Fibroblast of skin of right biceps (primary cell): ENCODE measurements at places on chromosomes 16 and 17.

DNA sequence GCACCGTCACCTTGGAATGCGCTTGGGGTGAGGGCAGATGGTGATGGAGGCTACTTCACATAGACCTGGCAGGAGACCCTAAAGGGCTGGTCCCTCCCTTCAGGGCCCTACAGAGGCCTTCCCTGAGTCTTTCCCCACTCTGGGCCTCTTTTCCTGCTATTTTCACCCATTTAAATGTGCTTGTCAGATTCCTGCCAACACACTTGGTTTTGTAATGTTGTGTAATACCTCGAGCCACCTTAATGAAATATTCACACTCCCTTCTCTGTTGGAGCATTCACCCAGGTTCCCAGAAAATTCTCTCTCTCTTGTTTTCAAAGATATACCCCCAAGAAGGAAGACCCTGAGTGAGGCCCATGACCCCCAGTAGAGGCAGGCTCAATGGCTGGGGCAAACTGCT lies 456.6 kb upstream of the DYNLRB2 start:
- DNase-seq = no peak

DNA sequence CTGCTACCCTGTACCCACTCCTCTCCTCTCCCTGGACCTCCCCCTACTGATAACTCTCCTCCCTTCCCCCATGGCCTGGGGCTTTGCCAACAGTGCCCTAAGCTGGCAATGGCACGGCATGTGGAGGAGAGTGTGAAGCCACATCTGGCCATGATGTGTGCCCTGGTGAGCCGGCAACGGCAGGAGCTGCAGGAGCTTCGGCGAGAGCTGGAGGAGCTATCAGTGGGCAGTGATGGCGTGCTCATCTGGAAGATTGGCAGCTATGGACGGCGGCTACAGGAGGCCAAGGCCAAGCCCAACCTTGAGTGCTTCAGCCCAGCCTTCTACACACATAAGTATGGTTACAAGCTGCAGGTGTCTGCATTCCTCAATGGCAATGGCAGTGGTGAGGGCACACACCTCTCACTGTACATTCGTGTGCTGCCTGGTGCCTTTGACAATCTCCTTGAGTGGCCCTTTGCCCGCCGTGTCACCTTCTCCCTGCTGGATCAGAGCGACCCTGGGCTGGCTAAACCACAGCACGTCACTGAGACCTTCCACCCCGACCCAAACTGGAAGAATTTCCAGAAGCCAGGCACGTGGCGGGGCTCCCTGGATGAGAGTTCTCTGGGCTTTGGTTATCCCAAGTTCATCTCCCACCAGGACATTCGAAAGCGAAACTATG lies 5.2 kb downstream of the TRAF4 start:
- DNase-seq = no peak

GRCh38 chr16:90070440-90070839 lies 6.7 kb downstream of the PRDM7 start:
- DNase-seq = no peak

GRCh38 chr16:74888888-74889287 lies 96.0 kb downstream of the WDR59 start:
- DNase-seq = no peak

DNA sequence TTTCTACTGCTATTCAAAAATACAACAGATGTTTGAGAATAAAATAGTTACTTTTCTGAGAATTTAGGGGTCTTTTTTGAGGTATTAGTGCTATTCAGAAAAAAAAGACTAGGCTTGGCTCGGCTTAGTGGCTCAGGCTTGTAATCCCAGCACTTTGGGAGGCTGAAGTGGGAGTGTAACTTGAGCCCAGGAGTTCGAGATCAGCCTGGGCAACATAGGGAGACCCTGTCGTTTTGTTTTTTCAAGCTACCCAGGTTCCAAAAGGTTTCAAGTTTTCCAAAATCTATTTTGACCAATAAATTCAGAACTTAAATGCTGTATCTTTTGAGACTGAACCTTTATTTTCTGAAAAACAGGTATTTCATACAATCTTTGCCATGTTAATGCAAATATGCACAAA lies 3.2 kb upstream of the ARL6IP1 start:
- DNase-seq = no peak

- DNase-seq = no peak
Observed at GRCh38 chr17:58242171-58242784, 3.9 kb downstream of the LPO start.

DNA sequence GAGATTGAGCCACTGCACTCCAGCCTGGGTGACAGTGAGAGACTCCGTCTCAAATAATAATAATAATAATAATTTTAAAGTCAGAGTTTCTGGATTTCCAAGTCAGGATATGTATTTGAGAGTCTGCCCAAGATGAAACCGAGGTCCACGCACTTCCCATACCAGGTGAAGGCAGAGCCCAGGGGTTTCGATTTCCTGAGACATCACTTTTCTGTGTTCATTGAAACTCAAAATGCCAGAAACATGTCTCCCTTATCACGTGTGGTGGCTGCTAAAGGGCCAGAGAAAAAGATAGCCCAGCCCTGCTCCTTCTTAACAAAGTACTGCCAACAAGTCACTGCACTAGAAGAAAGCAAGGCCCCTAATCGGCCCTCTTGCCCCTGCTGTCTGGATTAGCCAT lies 9.8 kb upstream of the RNF157 start:
- no peak for DNase-seq

DNA sequence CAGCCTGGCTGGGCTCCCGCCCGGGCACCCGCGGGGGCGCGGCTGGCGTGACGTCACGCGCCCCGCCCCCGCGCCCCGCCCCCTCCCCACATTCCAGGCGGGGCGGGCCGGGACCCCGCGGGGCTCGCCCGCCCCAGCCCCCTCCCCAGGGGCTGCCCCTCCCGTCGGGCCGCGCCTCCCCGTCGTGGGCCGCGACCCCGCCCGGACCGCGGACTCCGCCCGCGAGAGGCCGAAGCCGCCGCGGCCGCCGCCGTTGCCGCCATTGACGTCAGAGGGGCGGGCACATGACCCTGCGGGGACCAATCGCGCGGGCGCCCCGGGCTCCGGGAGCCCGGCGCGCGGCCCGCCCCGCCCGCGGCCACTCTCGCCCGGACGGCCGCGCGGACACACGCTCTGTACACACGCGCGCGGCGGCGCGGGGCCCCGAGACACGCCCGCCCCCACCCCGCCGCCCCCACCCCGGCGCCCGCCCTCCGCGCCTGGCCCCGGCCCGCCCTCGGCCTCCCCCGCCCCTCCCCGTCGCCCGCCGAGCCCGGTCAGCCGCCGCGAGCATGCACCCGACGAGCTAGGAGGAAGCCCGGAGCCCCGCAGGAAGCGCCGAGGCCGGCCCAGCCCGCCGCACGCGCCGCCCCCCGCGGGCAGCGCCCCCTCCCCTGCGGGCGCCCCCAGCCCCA lies at the start of gene CMIP:
CMIP (plus strand) TSS at position 361 of the 674 bp plus-strand sequence.
- peak; percentile 84 for DNase-seq

GRCh38 chr16:25177831-25178688 lies 38.7 kb upstream of the AQP8 start:
- DNase-seq = no peak

DNA sequence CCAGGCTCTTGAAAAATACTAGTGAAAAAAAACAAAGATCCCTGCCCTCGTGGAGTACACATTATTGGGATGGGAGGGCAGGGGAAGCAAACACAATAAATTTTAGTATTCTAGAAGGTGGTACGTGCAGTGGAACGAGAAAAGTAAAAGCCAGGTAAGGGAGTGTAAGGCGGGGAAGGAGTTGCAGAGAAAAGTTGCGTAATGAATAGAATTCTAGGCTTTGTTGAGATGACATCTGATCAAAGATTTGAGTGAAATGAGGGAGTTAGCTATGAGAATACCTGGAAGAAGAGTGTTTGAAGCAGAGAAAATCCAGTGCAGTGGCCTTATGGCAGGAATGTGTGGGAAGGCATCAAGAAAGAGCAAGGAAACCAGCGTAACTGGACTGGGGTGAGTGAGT lies 2.1 kb downstream of the CKLF start:
- DNase-seq = no peak

- no peak for DNase-seq
Observed at GRCh38 chr17:18247613-18248001, 10.9 kb downstream of the FLII start.

GRCh38 chr17:79936050-79936449 lies 96.8 kb upstream of the CBX4 start:
- DNase-seq = no peak

- no peak for DNase-seq
Observed at GRCh38 chr16:86437348-86437747, 73.0 kb upstream of the FOXF1 start.

DNA sequence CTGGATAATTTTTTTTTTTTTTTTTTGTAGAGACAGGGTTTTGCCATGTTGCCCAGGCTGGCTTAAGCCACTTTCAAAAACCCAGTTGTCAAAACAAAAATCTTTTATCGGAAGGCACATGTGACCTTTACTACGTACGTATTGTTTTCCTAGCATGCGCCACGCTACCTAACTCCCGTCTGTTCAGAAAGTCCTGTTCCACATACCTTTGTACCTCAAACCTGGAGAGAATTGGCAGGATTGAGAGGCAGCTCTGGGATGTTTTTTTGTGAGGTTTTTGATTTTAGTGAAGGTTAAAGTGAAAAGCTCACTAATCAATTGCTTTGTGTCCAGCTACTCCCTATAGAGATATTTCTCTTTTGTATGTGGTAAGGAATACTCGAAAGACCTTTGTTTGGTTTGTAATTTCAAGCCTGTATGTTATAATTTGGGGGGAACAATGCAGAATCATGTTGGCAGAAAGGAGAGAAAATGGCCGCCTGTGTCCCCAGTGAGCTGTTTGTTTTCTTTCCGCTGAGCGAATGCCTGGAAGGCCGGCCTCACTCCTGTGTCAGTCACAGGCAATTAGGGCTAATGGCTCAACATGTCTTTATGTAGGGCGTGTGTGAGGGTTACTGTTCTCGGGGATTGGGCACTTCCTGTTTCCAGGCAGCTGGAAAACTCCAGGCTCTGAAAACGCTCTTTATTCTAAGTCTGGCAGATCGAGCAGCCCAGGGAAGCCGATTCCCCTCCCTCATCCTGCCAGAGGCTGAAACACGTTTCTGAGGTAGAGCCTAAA lies 60.8 kb upstream of the CLEC18A start:
- peak; percentile 71 for DNase-seq

- DNase-seq = no peak
Observed at GRCh38 chr16:30143347-30143702, 20.3 kb upstream of the MAPK3 start.

DNA sequence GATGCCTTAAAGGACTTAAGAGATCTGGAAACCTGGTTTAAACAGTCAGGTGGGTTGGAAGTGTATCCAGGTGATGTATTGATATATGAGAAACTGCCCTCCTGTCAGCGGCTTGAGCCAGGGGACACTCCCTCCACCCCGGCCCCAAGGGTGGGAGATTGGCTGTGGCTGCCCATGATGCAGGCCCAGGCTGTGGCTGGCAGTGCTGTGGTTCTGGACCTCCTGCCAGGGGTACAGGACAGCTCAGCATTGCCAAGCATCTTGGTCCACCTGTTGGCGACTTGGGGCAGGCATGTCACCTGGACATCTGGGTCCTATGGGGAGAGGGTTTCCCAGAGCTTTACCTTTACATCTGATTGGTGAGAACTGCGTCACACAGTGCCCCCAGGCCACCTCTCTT lies 201.0 kb downstream of the SPECC1 start:
- no peak for DNase-seq

GRCh38 chr16:68200088-68200783 lies 35.7 kb downstream of the ESRP2 start:
- peak; percentile 56 for DNase-seq

GRCh38 chr17:7208754-7209460 lies 10.7 kb downstream of the DLG4 start:
- no peak for DNase-seq

GRCh38 chr17:10741416-10742135 lies 11.8 kb upstream of the TMEM220 start:
- DNase-seq = no peak

GRCh38 chr16:64276646-64277045 lies 845.2 kb downstream of the CDH11 start:
- no peak for DNase-seq

GRCh38 chr17:82930924-82931698 lies 91.3 kb upstream of the ZNF750 start:
- no peak for DNase-seq

DNA sequence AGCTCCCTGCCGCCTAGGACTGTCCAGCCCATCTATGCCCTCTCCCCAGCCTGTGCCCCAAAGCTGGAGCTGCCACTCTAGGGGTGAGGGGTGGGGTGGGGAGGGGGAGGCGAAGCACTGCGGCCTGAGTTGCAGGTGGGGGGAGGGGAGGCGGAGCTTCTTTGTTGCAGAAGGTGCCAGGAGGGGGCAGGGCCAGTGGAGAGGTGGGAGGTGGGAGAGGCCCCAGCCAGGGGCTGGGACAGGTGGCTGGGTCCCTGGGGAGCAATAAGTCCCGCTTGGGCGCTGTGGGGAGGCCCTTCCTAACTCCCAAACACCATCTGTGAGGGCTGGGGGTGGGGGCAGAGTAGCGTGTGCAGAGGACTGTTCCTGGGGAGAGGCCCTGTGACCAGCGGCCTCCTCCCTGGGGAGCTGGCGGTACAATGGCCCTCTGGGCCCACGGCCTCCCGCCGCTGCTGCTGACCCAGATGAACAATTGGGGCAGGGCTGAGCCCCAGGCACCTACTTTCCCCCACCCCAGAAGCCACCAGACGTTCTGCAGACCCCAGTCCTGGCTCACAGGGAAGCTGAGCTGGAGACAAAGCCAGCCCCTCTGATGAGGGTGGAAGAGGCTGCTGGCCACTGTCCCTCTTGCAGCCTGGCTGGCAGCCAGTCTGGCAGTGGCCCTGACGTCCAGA lies 2.2 kb upstream of the NTN3 start:
- no peak for DNase-seq

- peak; percentile 59 for DNase-seq
Observed at GRCh38 chr17:50956750-50957523, 90.8 kb upstream of the TOB1 start.

DNA sequence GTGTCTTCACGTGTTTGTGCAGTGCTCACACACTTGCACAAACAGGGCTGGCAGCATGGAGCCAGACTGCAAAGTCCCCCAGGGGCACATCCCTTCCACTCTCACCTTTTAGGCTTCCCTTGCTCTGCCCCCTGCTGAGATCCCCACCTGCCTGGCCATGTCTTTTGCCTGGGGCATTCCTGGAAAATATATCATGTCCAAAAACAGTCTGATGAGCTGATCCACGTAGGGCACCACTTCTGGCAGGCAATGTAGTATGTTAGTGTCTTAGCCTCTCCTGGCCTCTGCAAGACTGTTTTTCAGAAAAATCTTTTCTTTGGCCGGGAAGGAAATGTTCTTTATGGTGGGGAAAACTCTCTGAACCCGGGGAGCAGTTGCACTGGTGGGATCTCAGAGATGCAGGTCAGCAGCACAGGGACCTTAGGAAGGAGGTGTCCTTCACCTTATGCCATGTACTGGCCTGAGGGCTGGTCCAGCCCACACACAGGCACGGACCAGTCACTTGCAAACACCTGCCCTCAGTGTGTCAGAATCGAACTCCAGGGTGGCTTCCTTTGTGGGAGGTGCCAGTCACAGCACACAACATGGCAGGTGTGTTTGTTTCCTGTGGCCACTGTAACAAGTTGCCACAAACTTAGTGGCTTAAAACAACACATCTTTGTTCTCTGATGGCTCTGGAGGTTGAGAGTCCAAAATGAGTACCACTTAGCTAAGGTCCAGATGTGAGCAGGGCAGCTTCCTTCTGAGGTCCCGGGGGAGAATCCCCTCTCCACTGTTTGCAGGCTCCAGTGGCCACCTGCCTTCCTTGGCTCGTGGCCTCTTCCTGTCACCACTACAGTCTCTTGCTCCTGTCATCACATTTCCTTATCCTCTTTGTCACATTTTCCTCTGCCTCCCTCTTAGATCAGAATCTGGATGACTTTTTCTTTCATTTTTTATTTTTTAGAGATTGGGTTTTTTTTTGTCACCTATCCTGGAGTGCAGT lies 46.6 kb downstream of the MPRIP start:
- no peak for DNase-seq

- no peak for DNase-seq
Observed at GRCh38 chr16:70680495-70681381, 5.1 kb downstream of the MTSS2 start.

GRCh38 chr16:78606545-78606944 lies 507.1 kb downstream of the WWOX start:
- no peak for DNase-seq
